ENCODE measurements at places on chromosomes 2 and 18. TPM values are rescaled to one million over a fixed set of nuclear protein-coding genes. Genes with fewer than 3 reads are reported as not detected.

- no peak for DNase-seq
These were observed 59.3 kb downstream of the WDR75 start for GRCh38 chr2:189500456-189501160.

- DNase-seq: peak; percentile 57
These were observed 543 bp downstream of the HADHB start for GRCh38 chr2:26245231-26245732.

DNA sequence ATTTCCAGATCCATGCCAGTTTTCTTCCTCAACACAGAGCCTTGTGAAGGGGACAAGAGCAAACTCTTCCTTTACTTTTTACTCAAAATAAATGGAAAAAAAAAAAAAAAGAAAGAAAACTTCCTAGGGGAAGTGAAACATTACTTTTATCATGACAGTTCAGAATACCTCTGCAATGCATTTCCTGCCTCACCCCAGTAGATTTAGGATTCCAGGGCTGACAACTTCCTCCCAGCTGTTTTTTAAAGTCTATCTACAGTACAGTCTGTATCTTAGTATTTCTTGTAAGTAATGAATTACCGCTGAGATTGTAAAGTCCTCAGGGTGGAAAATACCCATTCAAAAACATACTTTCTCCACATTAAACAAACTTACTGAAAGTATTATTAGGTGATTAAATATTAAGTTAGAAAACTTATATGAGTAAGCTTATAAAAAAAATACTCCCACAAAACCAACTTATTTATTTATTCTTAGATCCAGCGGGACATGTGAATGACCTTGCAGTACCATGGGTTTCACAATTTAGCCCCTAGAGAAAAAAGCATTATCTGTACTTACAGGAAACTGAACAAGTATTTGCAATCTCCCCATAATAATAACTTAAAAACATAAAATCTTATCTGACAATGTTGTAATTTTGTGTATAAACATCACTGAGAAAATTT, 117.7 kb downstream of the RBMS1 start:
- peak; percentile 97 for DNase-seq

DNA sequence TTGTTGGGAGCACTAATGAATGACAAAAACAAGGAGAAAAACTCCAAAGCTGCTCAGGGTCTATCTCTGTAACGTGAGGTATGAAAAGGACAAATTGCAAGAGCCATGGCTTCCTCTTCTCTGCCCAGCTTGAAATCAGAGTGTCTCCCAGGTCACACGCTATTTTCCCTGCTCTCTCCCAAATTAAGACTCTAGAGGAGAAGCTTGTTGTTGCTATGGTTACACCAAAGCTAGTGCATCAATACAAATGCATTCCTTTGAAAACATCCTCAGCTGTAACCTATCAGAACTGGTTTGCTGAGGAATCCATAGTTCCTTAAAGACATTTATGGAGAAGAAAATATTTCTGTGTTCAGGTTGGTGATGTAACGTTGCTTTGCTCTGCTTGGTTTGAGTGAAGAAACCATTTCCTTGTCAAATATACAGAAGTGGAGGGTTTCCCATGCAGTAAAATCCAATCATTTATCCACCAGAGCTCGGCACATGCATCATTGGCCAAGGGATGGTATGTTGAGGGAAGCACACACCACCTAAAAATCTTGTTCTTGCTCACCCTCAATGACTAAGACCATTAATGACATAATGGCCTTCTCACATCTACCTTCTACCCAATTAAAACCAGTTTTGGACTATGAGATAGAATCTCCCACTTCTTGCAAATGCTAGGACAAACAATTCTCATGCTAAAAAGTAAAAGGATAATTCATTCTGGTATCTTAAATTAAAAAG, 2135.6 kb upstream of the CELF4 start:
- no peak for DNase-seq

DNA sequence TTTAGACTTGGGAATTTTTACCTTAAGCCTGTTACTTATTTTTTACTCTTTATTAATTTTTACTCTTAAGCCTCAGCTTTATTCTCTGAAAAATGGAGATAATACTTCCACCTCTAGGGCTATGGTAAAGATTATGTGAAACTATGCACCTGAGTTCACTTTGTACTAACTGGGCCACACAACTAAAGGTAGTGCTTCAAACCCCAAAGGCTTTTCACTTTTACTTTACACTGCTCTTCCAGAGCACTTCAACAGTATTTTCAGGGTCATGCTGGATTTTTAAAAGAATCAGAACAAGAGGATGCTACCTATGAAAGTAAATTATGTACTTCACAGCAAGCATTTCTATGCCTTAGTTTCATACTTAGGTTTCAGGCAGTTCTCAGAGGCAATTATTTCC, 27.8 kb downstream of the MEX3C start:
- no peak for DNase-seq

GRCh38 chr2:235986361-235986760, 181.8 kb downstream of the GBX2 start:
- DNase-seq: no peak

DNA sequence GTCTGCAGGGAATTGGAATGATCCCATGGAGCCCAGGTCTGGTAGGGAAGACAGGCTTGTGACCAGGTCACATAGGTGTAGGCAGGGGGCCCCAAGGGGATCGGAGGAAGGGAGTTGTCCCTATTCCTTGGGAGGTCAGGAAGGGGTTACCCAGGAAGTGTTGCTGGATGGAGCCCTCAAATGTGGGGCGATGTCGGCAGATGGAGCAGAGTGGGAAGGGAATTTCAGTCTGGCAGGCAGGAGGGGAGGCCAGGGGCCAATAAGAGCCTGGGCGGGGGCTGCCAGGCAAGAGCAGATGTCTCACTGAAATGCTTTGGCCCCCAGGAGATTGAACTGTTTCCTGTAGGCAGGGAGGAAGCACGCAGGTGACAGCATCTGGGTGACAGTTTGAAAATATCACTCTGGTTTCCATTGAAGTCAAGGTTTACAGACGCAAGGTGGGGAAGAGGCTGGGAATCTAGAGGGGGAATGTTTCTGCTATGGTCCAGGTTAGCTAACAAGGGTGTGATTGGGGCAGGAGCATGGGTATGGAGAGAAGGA, 81.5 kb upstream of the SMAD2 start:
- DNase-seq: no peak

DNA sequence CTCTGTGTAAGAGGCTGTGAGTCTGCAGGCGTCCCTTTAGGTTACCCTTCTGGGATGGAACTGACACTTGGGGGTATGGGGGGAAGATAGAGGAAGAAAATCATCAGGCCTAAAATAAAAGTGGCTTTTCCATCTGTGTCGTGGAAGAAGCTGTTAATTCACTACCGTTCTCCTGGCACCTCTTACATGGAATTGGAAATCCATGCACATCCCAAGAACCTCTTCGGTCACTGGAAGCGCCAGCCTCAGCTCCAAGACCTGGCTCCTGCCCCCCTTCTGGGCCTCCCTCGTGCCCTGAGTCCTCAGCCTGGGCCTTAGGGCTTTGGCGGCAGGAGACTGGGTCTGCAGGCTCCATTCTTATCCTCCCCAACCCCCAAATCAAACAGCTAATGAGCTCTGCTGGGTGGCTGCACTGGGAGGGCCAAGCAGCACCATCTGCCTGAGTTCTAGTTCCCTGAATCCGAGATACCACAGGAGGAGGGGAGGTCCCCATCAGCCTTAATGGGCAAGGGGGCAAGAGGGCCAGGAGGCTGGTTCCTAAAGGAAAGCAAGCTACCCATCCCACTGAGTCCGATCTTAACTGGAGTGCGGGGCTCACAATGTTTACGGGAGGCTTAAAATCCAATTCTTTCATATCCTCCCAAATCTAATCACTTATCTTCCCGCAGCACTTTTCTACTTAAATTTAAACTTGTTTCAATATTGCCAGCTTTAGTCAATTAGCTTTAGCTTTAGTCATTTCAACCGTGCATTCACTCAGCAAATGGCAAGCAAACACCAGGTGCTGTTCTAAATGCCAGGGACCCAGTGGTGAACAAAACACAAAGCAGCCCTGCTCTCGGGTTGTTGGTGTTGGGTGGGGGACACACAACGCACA, 52.8 kb downstream of the FAM178B start:
- no peak for DNase-seq

- DNase-seq: no peak
These were observed 4.3 kb downstream of the NTSR2 start for GRCh38 chr2:11665510-11666362.

DNA sequence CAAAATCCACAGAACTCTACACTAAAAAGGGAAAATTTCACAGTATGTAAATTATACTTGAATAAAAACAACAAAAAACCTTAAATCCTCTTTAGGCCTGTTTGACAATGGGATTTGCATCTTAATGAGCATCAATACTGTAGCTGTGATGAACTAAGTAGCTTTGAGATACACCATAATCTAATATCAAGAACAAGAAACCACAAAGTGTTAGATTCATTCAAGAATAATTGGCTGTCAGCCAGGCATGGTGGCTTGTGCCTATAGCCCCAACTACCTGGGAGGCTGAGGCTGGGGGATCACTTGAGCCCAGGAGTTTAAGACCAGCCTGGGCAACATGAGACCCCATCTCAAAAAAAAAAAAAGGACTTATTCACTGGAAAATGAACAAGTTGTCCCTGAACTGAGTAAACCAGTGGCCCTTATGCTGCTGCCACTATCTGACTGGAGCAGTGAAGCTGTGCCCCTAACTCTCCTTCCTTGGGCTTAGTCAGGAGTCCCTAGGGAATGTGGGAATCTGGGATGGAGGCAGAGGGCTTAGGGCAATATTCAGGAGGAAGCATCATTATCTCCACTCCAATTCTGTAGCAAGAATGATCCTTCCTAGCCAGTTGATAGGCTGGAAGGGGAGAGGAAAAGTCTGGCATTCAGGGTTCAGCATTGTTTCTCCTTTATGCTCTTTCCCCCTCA, 88.5 kb downstream of the PRKCE start:
- no peak for DNase-seq

GRCh38 chr2:100071335-100072043, 70.9 kb downstream of the AFF3 start:
- no peak for DNase-seq

DNA sequence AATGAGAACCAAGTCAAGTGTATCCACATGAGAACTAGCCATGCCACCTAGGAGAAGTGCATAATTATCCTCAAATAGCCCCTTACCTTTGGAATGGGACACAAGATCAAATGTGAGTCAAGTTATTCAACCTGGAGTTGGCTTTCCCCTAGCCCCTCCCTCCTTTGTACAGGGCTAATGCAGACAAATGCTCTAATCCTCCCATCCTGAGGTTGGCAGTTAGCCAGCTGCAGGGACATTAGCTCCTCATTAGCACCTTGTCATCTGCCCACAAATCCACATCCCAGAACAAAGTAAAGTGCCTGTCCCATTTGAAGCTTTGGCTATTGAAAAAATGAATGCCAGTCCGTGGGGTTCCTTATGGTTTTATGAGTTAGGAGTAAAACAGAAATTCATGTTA, 294.1 kb upstream of the FANCL start:
- DNase-seq: no peak

- DNase-seq: no peak
These were observed 264.4 kb upstream of the SIX2 start for GRCh38 chr2:45273412-45274249.

DNA sequence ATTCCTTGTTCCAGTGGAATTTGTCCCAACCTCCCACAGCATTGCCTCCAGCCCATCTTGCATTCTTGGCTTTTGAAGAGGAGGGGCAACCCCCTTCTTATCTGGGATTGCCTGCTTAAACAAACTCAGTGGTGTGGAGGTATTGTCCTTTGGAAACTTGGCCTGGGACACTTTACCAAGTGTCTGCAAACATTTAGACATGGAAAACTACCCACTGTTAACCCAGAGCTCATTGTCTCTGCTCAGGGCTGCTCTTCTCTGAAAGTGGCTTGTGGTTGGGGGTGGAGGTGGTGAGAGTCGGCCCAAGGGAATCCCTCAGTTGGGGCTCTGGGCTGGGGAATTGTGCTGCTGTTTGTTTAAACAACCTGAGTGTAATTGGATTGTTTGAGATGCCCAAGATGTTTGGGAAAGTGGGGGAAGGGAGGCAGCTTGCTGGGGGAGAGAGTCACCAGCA, 178.3 kb upstream of the GATA6 start:
- no peak for DNase-seq

DNA sequence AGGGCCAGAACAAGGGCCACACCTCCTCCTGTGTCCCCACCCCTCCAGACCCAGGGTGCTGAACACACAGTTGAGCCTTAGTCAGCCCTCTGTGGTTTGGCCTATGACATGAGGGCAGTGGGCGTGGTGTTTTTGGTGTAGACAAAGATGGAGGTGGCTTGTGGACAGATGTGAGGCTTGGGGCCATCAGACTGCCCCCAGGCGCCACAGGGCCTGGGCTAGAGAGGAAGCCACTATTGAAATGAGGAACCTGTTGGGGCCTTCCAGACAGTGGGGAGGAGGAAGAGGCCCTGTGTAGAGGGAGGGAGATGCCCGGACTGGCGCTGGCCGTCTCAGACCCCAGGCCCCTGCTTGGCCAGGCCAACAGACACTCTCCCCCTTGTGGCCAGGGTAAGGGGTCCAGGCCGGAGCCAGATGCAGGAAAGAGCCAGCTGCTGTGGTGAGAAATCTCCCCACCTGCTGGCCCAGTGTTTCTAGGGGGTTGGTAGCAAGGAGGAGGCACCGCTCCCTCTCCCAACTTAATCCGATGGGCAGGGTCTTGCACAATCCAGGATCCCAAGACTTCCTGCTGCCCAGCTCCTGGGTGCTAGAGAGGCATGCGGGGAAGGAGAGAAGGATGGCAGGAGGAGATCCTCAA, 53.8 kb downstream of the SMAD7 start:
- DNase-seq: peak; percentile 74

- DNase-seq: no peak
These were observed 548.5 kb downstream of the SLC4A3 start for GRCh38 chr2:220175967-220176366.

- no peak for DNase-seq
These were observed 48.9 kb upstream of the IL1R1 start for GRCh38 chr2:102093662-102094061.

Gene LRRTM1
- not detected for total RNA-seq

Gene CHRNG
- total RNA-seq: not detected

Gene SH2D6
- not detected for total RNA-seq

Gene CAPN14
- total RNA-seq: under 0.01 TPM

Gene TWIST2
- 58.7 TPM for total RNA-seq

Gene HJURP
- 27.2 TPM for total RNA-seq

Gene ELOA2
- not detected for total RNA-seq
